ENCODE measurements at places on chromosomes 5 and 9. TPM values are rescaled to one million over a fixed set of nuclear protein-coding genes. Genes with fewer than 3 reads are reported as not detected.

Gene IL7R
- 287 TPM for total RNA-seq

Gene PCDHGA3
- not detected for total RNA-seq

Gene CCL28
- total RNA-seq, result 20.9 TPM

Gene SHISAL2B
- not detected for total RNA-seq

Gene AK1
- 35.2 TPM for total RNA-seq

Gene PALM2AKAP2
- total RNA-seq, result not detected

Gene PRKAA1
- total RNA-seq, result 114 TPM

- no peak for DNase-seq
These were observed 251.8 kb upstream of the POU5F2 start for GRCh38 chr5:93993161-93993560.

- no peak for DNase-seq
These were observed 96.2 kb upstream of the ARAP3 start for GRCh38 chr5:141778206-141778605.

GRCh38 chr5:89407054-89407453, 524.1 kb upstream of the MEF2C start:
- DNase-seq, result no peak

DNA sequence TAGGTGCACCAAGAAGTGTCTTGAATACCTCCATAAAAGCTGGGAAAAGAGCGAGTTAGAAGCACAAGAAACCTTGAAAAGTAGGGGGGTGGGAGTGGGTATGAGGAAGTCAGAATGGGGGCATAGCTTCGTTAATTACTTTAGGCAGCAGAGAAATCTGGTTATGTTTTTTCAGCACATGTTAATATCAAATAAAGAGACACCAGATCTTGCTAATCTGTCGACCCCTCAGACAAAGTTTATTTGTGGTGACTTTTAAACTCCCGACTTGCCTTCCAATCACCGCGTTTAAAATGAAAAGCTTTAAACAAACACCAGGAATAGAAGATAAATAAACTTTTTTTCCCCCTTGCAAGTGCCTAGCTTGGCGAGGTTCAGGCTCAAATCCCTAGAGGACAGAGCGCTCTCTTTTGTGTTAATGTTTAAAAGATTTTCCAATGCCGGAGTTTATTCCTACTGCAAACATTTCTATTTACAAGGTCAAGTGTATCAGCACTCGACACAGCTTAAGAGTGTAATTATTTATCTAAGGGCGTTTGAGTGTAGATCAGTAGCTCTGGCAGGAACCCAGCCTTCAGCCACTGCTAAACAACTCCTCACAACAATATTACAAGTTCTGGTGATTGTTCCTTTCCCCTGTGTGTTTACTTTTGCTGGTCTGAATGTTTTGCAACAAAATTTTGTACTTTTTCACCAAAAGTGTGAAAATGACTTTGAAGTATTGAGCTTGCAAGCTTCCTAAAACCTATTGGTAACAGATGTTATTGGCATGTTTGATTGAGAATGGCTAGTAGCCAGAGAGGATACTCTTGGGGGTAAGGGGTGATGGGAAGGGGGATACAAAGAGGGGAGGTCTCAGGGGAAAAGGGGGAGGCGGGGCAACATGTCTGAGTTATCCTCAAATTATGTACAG, 3.8 kb downstream of the GAS1 start:
- no peak for DNase-seq

DNA sequence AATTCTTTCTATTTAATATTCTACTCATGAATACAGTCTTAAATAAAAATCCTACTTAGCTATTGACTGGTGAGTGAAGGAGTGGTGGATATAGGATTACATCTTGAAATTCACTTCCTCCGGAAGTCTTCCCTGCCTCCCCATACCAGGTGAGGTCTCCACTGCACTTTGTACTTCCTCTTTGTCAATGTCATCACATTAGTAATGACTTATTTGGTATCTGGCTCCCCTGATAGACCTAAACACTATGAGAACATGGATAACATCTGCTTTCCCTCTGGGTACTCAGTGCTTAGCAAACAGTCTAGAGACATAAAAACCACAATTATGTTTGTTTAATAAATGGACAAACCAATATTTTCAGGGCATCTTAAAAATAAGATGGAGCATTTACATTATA, 532.1 kb downstream of the PDE4D start:
- DNase-seq, result no peak

DNA sequence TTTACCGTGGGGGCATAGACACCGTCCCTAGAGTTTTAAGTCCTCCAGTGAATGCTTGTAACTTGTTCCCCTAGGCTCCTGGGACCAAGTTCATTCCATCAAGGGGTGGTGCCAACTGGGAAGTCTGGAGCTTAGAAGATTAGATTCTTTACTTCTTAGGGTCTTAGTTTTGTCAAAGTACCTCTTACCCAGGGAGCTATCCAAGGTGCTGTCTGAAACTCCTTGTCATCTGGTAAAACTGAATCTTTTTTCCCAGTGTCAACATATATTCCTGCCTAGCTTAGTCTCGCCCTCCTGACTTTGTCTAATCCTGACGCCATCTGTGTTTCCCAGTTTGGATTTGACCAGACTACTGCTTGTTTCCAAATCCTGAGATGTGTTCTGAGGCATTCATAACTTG, 41.6 kb downstream of the MAMDC2 start:
- no peak for DNase-seq

GRCh38 chr5:74054139-74054538, 428.1 kb downstream of the ARHGEF28 start:
- no peak for DNase-seq

GRCh38 chr5:105413406-105413990, 1850.9 kb upstream of the NUDT12 start:
- DNase-seq, result no peak

GRCh38 chr5:174729075-174729680, 4.8 kb downstream of the MSX2 start:
- DNase-seq, result no peak

DNA sequence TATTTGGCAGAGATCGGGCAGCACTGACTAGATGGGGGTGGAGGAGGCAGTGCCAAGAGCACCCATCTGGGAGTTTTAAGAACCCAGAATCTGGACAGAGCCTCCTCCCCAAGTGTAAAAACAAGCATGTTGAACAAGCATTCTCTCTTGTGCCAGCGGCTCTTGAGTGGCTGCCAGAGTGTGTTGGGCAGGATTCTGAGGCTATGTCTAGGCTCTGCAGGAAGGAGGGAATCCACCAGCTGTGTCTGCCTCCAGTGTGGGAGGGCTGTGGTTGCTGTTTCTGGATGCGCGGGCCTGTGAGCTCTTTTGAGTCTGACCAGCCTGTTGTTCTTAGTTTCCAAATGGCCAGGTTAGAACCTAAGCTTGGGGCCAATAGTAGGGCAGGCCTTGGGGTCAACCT, 39.8 kb downstream of the HMCN2 start:
- no peak for DNase-seq

DNA sequence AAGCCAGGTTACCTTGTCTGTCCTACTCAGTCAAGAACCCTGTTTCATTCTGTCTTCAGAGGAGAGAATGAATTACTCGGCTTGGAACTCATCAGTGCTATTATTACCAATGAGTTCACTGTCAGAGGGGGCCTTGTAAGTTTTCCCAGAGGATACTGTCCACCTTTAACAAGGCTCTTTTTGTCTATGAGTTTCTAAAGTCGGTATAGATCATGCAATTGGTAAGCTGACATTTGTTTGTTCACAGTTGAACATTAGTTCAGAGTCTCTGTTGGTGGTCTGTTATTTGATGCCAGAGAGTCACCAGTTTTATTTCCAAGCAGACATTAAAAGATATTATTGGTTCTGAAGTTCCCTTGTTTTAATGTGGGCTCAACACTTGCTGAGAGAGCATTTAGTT, 58.1 kb upstream of the DHFR start:
- no peak for DNase-seq

- DNase-seq, result no peak
These were observed 166.0 kb downstream of the GABRB2 start for GRCh38 chr5:161380486-161380885.

DNA sequence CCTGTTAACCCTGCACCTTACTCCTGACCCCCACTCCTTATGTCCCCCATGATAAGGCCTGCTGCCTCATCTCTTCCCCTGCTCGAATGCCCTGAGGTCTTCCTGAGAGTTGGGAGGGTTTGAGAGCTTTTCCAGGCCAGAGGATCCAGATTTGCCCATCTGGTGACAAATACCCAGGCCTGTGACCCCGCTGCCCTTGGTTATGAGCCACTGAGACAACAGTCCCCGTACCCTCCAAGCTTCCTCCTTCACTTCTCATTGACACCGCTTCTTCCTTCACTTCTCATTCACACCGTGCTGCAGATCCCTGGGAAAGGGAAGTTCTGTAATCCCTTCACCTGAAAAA, 593 bp downstream of the GM2A start:
- no peak for DNase-seq

DNA sequence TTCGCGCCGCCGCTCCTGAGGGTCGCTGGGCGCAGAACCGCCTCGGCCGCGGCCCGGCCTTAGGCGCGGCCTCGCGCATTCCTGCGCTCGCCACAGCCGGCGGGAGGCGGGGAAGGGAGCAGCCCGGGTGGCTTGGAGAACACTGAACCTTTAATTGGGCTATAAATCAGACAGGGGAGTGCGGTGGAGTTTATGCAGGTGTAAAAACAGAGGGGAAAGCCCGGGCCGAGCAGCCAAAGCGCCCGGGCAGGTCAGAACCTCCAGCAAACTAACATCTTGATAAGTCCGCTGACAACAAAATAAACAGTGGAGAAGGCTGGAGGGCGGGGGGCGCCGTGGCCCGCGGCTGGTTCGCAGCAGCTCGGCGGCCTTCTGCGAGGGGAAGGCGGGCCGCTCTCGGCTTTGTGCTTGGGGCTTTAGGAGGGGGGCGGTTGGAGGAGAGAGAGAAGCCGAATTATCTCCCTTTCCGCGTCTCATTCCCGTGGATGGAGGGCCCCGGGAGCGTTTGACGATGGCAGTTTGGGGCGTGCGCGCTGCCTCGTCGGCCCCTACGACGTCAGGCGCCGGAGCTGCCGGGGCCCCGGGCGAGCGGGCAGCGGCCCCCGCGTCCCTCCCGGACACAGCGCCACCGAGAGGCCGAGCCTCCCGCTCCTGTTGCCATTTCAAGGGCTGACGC, 11.3 kb downstream of the FOXD1 start:
- peak; percentile 33 for DNase-seq

- DNase-seq, result no peak
These were observed 17.5 kb downstream of the PALM2AKAP2 start for GRCh38 chr9:109797509-109797908.

Measured in CD8-positive, alpha-beta T cell (primary cell).